ENCODE measurements at places on chromosomes 7 and 10.

DNA sequence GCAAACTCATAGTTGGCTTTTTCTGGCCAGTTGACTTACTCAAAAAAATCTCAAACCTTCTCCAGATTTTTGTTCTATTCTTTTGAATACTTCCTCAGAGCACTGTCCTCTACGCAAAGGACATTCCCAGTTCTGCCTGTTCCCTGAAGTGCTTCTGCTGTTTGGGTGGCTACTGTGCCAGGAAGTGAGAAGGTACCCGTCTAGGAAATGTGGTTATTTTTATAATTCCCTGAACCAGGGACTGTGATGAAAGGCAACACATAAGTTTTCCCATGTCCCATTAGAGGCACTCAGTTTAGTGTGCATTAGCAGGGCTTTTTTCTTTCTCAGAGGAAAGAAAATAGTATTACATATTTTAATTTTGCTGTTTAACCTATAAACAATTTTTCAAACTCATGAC lies 370.3 kb downstream of the PHTF2 start:
- DNase-seq: no peak

DNA sequence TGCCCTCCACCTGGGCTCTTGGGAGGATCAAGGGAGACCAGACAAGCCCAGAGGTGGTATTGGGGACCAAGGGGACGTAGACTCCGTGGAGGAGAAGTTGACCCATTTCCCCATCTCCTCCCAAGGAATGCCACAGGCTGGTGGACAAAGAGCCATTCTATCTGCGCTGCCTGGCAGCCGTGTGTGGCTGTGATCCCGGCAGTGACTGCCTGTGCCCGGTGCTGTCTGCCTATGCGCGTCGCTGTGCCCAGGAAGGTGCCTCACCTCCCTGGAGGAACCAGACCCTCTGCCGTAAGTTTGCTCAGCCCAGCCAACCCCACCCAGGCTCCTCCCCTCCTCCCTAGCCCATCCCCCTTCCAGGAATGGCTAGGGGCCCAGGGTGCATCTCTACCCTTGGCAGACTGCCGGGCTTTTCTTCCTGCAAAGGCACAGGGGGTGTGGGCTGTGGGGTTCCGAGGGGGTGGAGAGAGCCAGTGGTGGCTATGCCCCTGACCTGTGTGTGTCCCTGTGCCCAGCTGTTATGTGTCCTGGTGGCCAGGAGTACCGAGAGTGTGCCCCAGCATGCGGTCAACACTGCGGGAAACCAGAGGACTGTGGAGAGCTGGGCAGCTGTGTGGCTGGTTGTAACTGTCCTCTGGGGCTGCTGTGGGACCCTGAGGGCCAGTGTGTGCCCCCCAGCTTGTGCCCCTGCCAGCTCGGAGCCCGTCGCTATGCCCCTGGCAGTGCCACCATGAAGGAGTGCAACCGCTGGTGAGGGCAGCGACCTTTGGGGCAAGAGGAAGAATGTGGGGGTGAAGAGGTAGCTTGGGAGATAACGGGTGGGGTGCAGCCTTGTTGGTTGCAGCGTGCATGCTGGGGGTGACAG lies 10.2 kb upstream of the ZNF467 start:
- DNase-seq: no peak

DNA sequence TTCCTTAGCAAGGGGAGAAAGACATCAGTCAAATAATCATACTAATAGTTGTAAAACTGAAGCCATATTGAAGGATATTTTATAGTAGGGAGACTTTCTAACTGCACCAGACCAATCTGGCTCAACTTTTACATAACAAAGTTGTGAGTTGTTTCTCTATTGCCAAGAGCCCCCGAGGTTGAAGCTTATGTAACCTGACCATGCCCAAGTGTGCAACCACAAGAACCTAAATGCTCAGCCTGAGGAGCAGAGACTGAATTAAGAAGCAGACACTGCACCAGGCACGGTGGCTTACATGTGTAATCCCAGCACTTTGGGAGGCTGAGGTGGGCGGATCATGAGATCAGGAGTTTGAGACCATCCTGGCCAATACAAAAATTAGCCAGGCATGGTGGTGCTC lies 77.3 kb upstream of the ARMC3 start:
- DNase-seq: no peak

GRCh38 chr10:124697837-124698544 lies 46.2 kb downstream of the FAM53B start:
- DNase-seq: no peak

GRCh38 chr7:96179341-96179740 lies 142.6 kb downstream of the SLC25A13 start:
- no peak for DNase-seq

DNA sequence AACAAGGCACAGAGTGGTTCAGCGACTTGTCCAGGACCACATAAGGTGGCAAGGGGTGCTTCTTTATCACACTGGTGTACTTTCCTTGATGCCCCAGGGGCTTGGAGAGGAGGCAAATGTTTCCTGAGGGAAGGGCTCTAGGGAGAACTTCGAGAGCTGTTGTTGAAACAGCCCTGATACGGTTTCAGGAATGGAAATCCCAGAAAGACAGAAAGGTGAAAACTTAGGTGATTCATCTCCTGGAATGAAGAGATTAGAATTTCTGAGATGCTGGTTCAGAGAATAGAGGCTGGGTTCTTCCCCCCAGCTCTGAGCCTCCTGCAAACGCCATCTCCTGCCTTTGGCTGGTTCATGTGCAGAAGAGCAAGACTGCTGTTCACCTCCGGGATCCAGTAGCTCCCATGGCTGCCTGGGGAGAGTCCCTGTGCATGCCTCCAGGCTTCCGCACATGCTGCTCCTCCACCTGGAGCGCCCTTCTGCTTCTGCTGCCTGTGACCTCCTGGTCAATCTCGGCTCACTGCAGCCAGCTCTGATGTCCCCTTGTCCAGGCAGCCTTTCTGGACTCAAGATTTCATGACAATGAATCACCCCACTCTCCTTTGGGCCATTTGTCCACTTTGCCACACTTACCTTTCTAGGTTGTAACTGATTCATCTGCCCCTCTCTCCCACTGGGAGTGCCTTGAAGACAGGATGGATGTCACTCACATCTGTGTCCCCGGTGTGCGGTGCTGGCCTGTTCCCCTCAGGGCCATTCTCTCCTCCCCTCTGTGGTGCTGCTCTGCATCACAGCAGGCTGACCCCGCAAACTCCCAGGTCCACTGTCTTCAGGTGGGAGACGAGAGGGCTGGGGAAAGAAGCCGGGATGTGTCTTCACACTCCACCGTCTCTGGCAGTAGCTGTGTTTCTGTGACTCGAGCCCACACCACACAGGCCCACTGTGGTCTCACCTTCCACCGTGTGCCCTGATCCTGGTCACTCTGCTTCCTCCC lies 3.6 kb upstream of the CDH23 start:
- DNase-seq: no peak

DNA sequence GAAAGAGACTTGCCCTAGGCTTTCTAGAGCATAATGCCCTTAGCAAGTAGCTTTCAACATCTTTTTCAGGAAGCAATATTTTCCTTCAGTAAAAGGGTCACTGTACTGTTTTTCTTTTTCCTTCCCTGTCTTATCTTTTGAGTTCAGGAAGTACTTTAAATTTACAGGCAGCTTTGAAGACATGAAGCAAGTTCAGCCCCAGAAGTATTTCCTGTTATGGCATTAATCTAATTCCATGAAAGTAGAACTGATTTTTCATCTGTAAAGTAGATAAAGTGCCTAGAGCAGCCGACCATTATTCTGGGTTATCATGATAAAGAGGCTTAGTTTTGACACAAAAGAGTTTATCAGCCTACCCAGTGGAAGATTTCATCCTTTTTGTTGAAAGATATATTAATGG lies 288.2 kb downstream of the ADK start:
- no peak for DNase-seq

GRCh38 chr10:33386926-33387325 lies 52.5 kb upstream of the NRP1 start:
- DNase-seq: no peak

GRCh38 chr7:101161692-101162471 lies 3.5 kb downstream of the VGF start:
- DNase-seq: no peak

GRCh38 chr10:43855667-43856210 lies 207.1 kb upstream of the ZNF32 start:
- no peak for DNase-seq

GRCh38 chr10:1094112-1095057 lies 38.2 kb downstream of the WDR37 start:
- no peak for DNase-seq

DNA sequence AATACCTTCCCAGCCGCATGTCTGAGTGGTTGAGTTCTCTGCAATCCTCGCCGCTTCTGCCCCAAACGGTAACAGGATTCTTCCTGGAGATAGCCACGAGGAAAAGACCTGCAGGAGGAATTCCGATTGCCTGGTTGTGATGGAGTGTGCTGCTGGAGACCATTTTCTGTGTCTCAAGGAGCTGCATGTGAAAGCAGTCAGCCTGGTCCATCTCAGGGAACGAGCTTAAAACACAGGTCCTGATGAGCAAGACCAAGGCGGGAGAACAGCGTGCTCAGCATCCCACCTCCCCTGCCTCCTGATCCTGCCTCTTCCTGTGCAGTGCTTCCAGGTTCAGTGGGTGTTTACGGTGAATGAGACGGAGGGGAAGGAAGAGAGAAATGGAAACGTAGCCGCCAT lies 26.5 kb downstream of the VIPR2 start:
- DNase-seq: no peak

DNA sequence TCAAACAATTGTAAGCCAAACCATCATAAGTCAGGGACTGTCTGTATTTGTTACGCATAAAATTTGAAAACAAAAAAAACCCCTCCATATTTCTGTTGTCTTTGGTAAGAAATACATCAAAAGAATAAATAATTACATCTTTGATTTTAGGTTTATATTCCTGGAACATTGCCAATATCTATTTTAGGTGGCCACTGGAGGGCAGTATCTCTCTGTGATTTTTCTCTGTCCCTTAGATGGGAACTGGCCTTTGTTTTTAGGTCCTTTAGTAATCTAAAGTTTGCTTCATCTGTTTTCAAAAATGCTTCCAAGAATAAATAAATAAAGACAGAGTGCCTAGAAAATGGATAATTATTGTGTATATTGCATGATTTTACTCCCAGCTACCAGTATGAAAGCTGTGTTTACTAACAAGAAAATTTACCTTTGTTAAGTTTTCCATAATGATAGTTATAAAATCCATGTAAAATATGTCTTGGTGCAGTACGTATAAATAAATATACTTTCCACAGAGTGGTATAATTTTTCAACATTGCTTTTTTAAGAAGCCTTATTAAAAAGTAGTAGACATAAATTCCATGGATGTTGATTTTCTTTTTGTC lies 64.2 kb downstream of the PHYHIPL start:
- DNase-seq: peak; percentile 38

DNA sequence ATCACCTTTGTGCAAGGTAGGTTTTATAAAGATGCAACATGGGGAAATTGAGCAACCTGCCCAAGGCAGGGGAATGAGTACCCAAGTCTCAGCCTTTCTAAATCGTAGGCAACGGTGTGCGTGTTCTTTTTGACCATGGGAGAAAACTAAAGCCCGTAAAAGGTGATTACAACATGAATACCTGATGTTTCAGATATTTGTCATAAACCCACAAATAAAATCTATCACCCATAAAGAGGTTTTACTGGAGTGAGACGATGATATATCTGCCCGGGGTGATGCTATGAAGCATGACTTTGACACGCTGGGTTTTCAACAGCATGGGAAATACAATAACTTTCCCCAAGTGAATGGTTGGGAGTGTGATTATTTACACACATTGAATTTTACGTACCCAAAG lies 406.3 kb upstream of the KLF6 start:
- no peak for DNase-seq

DNA sequence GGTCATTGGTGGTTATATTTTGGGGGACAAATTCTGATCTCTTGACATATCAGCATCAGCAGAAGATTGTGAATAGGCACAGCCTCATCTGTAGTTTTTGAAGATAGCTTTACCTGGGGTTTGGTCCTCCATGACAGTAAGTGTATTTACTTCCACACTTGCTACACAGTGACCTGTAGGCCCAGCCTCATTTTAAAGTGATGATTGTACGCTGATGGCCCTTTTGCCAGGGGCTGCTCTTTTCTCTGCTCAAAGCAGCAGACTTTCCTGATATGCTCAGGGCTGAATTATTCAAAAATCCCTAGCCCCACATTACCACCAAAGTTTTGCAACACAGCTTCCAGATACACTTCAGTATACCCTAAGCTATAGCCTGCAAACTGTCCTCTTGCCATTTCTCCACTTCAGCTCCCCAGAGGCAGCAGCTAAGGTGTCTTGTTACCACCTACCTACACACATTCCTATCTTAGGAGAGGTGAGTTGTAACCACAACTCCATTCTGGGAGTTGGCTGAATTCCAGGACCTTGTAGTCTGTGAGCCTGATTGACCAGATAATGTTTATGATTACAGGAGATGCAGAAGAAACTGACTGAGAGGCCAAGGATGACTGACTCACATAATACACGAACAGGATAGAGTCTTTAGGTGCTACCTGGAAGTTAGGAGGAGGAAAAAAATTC lies 6.0 kb downstream of the ASB4 start:
- DNase-seq: no peak

GRCh38 chr7:143877098-143877497 lies 24.9 kb downstream of the TCAF1 start:
- DNase-seq: no peak

DNA sequence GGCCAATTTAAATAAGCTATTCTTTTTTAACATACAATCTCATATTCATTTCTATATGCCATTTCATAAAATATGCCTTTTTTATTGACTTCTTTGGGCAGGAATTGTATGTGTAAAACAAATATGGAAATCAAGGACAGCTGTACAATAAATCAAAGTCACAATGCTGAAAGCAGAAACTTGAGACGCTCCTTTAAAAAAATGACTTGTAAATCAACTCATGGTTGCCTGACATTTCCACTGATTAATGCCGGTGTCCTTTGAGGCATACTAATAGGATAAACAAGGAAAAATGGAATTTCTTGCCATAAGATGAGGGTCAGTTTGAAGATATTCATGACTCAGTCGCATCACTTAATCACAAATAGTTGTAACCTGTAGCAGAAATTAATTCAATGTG lies 247.4 kb upstream of the TEX47 start:
- no peak for DNase-seq

DNA sequence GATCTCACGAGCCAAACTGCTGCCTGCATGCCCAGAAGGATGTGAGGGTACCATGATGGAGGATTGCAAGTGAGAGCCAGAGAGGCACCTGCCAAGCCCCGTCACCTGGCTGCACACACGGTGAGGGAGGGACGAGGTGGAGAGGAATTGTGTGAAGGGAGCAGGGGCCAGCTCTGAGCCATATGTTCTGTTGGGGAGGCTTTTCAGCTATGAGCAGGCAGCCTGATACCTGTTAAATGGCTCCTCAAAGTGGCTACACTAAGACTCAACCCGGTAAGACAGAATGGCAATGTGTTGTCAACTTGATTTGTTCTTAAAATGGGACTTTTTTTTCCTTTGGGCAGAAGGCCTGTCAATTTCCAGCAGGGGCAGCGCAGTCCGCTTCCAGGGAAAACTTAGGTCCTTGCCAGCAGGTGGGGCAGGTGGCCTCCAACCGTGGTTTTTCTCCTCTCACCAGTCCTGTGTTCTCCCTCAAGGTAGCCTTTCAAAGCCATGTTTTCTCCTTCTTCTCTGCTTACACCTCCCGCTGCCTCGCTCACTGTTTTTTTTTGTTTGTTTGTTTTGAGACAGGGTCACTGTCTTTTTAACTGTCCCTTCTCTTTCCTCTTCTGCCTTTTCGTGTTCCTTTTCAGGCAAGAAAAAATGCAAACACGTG lies 57.7 kb upstream of the ZNRF2 start:
- no peak for DNase-seq

- no peak for DNase-seq
Observed at GRCh38 chr10:68987611-68988010, 992 bp upstream of the KIFBP start.

Data from neuronal stem cell (in vitro differentiated cells).